A549 treated with DMSO at 1 μM for 4 hours (cell line): ENCODE measurements at places on chromosomes 16 and 17. TPM values are rescaled to one million over a fixed set of nuclear protein-coding genes. Genes with fewer than 3 reads are reported as not detected.

Gene EVI2A
- total RNA-seq, result not detected in 5 replicates

Gene ABCC1
- 110 to 129 TPM (median 118 TPM) in 5 replicates for total RNA-seq

Gene MAPK7
- 19.8 to 27.0 TPM (median 23.5 TPM) in 5 replicates for total RNA-seq

Gene STH
- not detected in 5 replicates for total RNA-seq

Gene CCL7
- total RNA-seq, result 0.29 to 0.50 TPM (median 0.45 TPM) in 5 replicates

Gene ZSCAN10
- 0.08 TPM in 1 of 5 replicates, not detected in the others for total RNA-seq

Gene ZFP3
- 0.89 to 1.2 TPM (median 1.0 TPM) in 5 replicates for total RNA-seq

Gene KRTAP4-3
- not detected in 5 replicates for total RNA-seq

Gene CLDN6
- 0.17 to 0.82 TPM (median 0.40 TPM) in 5 replicates for total RNA-seq

Gene CES5A
- total RNA-seq, result not detected in 5 replicates

Gene LASP1
- 254 to 281 TPM (median 267 TPM) in 5 replicates for total RNA-seq

Gene MPO
- not detected in 5 replicates for total RNA-seq

Gene MYH2
- not detected in 5 replicates for total RNA-seq

Gene HS3ST3B1
- total RNA-seq, result 0.27 to 0.49 TPM (median 0.36 TPM) in 5 replicates

Gene CTRL
- 1.5 to 2.2 TPM (median 2.0 TPM) in 5 replicates for total RNA-seq

Gene NRN1L
- total RNA-seq, result 0.22 to 0.29 TPM in 2 of 5 replicates, not detected in the others

Gene HASPIN
- total RNA-seq, result 14.8 to 19.7 TPM (median 15.7 TPM) in 5 replicates

Gene MT1F
- total RNA-seq, result 8.5 to 17.3 TPM (median 12.5 TPM) in 5 replicates

Gene CNTD1
- total RNA-seq, result 0.05 to 0.28 TPM (median 0.05 TPM) in 4 of 5 replicates, not detected in the other

Gene C16orf96
- total RNA-seq, result not detected in 5 replicates

Gene TPSB2
- total RNA-seq, result not detected in 5 replicates

Gene CD300LB
- 0.07 to 0.12 TPM in 2 of 5 replicates, not detected in the others for total RNA-seq

Gene AIPL1
- total RNA-seq, result not detected in 5 replicates

Gene HAS3
- 34.4 to 49.5 TPM (median 44.1 TPM) in 5 replicates for total RNA-seq

Gene CCDC92B
- total RNA-seq, result 0.09 to 0.25 TPM (median 0.17 TPM) in 5 replicates

Gene CES3
- total RNA-seq, result 1.7 to 2.1 TPM (median 2.1 TPM) in 5 replicates

Gene NPIPB9
- 0.69 to 2.3 TPM (median 1.8 TPM) in 5 replicates for total RNA-seq

Gene DNAH3
- 0.06 to 0.19 TPM (median 0.17 TPM) in 5 replicates for total RNA-seq

Gene TMEM235
- not detected in 5 replicates for total RNA-seq

Gene GLTPD2
- not detected in 5 replicates for total RNA-seq

Gene FNDC8
- total RNA-seq, result 0.07 to 0.09 TPM in 2 of 5 replicates, not detected in the others

Gene SLC5A11
- total RNA-seq, result 0.47 to 0.80 TPM (median 0.53 TPM) in 5 replicates

Gene NACA2
- not detected in 5 replicates for total RNA-seq

Gene DYNLRB2
- total RNA-seq, result 0.24 to 0.40 TPM (median 0.28 TPM) in 3 of 5 replicates, not detected in the others

Gene EFTUD2
- 159 to 184 TPM (median 170 TPM) in 5 replicates for total RNA-seq

Gene CIAO3
- 18.9 to 25.8 TPM (median 23.7 TPM) in 5 replicates for total RNA-seq

Gene C1QTNF8
- not detected in 5 replicates for total RNA-seq

Gene CEMP1
- total RNA-seq, result 0.06 to 0.07 TPM in 2 of 5 replicates, not detected in the others

Gene TNP2
- total RNA-seq, result not detected in 5 replicates

Gene OR1A1
- not detected in 5 replicates for total RNA-seq

Gene MT1M
- total RNA-seq, result not detected in 5 replicates

Gene PABPN1L
- total RNA-seq, result not detected in 5 replicates

Gene WFDC1
- total RNA-seq, result not detected in 5 replicates

Gene TEKT5
- 0.09 to 0.19 TPM in 2 of 5 replicates, not detected in the others for total RNA-seq

Gene DBNDD1
- total RNA-seq, result 45.5 to 61.2 TPM (median 53.1 TPM) in 5 replicates

Gene XYLT2
- total RNA-seq, result 18.5 to 26.0 TPM (median 21.9 TPM) in 5 replicates

Gene HSD17B2
- 0.10 TPM in 1 of 5 replicates, not detected in the others for total RNA-seq

Gene DNASE1L2
- total RNA-seq, result 0.63 to 1.3 TPM (median 1.2 TPM) in 5 replicates

Gene CA5A
- total RNA-seq, result not detected in 5 replicates

Gene HOXB3
- total RNA-seq, result 4.6 to 5.8 TPM (median 5.5 TPM) in 5 replicates
